ENCODE measurements at places on chromosomes 1 and 21. TPM values are rescaled to one million over a fixed set of nuclear protein-coding genes. Genes with fewer than 3 reads are reported as not detected.

The LIN28A gene
- not detected for total RNA-seq

DNA sequence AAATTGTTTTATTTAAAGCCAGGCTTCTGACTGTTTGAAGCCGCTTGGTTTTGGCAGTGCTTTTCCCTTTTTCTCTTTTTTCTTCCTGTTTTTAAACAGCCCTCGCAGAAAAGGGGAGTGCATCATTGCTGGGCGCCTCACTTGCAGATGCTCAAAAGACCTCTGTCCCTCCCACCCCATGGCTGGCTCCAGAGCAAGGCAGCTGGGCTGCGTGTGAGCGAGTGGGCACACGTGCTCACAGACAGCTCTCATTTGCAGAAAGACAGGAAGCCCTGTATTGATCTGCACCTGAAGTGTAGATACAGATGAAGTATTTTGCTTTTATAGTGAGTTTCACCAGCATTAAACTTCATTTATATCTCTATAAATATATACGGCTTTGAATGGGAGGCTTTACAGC, 8.8 kb downstream of the TNR start:
- no peak for DNase-seq

GRCh38 chr1:99652881-99653281, 7.0 kb downstream of the PALMD start:
- DNase-seq: no peak

DNA sequence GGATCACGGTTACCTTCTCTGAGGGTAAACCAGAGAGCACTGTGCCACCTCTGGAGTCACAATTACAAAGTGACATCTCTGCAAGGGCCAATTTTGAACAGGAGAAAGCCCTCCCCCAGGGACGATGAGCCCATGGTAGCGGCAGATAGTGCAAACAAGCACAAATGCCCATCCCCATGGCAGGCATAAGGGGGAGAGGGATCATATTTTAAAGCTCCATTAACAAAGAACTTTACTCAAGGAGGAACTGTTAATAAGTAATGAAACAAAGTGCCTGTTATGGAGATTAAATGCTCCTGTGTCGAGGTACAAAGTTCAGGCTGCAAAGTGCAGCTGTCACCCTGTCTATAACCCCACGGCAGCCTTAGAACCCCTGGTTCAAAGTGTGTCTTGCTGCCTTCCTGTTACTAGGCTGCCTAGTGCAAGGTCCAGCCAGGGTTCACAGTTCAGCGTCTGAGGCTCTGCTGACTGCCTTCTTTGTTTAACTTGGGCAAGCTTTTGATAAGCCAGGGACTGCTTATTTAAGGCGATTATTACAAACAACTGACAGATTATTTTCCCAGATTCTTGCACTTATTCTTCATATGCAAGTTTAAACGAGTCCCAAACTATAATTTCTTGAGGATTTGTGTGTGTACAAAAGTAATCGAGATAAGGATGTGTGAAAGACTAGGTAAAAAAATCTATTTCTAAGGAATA, 75.7 kb upstream of the NRIP1 start:
- no peak for DNase-seq

GRCh38 chr1:21764615-21765423, 18.1 kb downstream of the USP48 start:
- DNase-seq: no peak

- no peak for DNase-seq
These were observed 41.3 kb downstream of the PLPPR4 start for GRCh38 chr1:99305626-99306025.

DNA sequence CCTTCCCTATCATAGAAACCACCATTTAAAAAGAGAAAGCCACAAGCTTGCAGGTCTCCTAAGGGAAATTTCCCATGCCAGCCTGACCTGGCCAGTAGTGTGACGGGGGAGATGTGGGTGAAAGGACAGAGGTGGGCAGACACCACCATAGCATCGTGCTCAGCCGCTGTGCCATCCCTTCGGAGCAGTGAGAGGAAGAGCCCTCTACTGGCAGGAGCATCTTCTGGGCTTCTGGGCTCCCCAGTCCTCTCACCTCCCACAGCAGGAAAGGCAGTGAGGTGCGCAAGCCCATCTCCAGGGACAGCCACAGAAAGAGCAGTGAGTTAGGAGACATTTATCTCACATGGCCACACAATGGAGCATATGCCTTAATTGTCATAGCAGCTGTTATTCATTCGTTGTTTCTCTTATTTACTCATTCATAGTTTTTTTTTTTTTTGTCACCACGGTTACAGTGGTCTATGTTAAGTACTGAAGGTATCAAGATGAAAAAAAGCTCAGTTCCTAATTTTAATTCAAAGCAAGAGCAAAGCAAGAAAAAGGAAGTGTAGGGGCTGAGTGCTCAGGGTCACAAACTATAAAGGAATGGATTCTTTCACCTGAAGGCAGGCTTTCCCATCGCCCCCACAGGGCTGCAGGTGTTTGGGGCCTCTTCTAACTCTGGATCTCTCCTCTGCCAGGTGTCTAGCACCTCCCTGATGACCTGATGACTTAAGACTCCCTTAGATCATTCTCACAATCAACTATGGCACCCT, 48.8 kb upstream of the CAMK1G start:
- DNase-seq: no peak

DNA sequence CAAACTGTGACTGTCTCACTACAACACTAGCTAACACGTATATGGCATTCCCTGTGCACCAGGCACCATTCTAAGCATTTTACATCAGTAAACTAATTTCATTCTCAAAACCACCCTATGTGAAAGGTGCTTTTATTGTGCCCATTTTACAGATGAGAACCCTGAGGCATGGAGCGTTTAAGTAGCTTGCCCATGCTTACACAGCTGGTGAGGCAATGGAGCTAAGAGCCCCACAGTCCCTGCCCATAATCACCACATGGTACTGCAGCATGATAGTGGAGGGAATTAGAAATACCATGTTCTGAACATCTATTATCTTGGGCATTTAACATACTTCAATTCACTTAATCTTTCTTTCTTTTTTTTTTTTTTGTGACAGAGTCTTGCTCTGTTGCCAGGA, 31.1 kb upstream of the KLHDC8A start:
- DNase-seq: no peak

- DNase-seq: no peak
These were observed 101.7 kb downstream of the PHTF1 start for GRCh38 chr1:113657556-113658063.

Measured in tibial nerve (tissue), 4 donors.